Stimulated activated CD8-positive, alpha-beta memory T cell treated with anti-CD3 and anti-CD28 coated beads, Interleukin-4, amount 100 ng/mL, for 48 hours (primary cell): ENCODE measurements at places on chromosomes 12 and 14.

DNA sequence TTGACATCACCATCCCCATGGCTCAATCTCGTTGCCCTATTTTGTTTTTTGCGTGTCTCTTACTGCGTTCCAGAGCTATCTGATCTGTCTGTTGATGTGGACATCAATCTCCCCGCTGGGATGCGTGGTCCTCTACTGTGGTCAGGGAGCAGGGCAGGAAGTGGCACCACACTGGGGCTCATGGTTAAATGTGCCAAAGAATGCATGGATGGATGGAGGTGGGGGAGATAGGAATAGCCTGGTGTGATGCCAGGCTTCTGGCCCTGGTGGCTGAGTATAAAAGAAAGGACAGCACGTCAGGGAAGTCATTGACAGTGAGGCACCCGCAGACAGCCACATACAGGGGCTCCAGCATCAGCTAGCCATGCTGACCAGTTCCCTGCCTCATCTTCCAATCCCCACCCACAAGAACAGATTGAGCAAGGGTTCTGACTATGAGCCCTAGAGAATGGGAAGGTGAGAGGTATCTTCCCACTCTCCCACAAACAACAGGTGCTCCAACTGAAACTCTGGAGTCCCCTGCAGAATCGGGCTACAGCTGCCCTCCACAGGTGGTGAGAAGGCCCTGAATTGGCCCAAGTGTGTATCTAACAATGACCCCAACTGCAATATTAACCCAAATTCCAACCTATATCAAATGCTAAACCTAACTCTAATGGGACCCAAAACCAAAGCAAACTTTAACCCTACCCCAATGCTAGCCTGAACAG lies 2.7 kb upstream of the BEGAIN start:
- DNase-seq: no peak

DNA sequence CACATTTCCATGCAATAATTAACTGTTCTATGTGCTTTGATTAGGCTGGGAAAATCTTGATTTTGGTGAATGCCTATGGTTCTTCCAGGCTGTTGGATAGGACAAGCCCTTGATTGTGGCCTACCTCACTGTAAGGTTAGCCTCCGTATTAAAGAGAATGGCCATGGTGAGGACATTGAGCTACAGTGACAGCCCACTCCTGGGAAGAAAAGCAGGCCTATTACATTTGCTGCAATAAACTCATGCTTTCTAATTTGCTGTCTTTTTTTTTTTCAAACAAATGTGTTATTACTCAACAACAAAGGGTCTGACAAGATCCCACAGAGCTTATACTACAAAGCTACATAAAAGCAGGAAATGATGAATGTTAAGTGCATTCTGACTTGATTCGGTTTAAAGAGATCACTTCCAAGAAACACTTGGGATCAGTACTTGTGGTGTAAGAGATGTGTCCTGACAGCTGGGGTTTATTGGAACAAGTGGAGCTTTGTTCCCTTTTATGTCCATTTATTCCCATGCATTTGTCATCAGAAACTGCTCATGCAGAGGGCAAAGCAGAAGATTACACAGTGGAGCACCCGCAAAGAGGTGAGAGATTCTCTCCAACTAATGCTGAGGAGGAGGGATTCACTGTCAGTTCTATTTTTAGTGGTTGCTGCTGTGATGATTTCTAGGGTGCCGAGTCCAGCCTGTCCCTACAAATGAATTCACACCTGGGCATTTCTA lies 29.1 kb upstream of the KCNK10 start:
- no peak for DNase-seq

- DNase-seq: no peak
These were observed 6.5 kb downstream of the RASAL1 start for GRCh38 chr12:113128802-113129663.

GRCh38 chr14:104557766-104558165 lies 21.8 kb upstream of the C14orf180 start:
- DNase-seq: no peak

GRCh38 chr12:31783996-31784645 lies 55.3 kb upstream of the AMN1 start:
- no peak for DNase-seq

- DNase-seq: no peak
These were observed 298.3 kb downstream of the SSPN start for GRCh38 chr12:26493656-26494055.

- DNase-seq: no peak
These were observed 176.7 kb downstream of the TMEM132D start for GRCh38 chr12:129727100-129727499.

DNA sequence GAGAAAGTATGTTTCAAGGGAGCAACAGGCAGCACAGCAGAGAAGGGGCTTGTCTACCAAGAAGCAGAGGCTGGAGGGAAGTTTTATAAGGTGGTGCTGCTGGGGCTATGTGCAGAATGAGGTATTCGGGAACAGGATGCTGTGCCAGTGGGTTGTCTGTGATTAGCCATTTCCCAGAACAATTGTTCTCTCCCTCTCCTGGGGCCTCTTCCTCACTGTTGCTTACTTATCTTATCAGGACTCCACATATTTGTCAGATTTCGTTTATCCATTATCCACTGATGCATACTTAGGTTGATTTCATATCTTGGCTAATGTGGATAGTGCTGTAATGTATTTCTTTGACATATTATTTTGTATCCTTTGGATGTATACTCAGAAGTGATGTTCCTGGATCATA lies 195.1 kb upstream of the RTL1 start:
- DNase-seq: peak; percentile 2

GRCh38 chr14:59570122-59570521 lies 6.5 kb downstream of the CCDC175 start:
- no peak for DNase-seq

- DNase-seq: no peak
These were observed 21.2 kb upstream of the HSPB8 start for GRCh38 chr12:119157528-119157927.

GRCh38 chr12:85425926-85426325 lies 145.9 kb downstream of the ALX1 start:
- no peak for DNase-seq

DNA sequence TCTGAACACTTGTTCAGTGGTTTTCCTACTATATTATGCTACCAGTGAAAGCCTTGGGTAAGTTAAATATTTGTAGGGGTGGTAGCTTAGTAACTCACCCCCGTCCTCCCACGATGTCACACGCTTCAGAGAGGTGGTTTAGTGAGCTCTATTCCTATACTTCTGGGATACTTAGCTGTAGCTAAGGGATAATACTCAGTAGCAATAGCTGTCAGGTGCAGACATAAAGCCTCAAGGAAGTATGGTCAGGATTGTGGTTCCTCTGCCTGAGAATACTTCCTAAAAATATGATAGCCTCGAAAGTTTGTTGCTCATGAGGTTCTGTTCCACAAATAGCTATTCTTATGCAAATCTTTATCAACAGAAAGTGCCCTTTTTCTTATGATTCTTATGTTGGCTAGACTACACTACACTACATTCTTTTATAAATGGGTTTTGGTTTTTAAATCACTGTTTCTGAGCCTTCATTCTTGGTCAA lies 11.9 kb downstream of the DLST start:
- no peak for DNase-seq

- no peak for DNase-seq
These were observed 5.7 kb upstream of the VDR start for GRCh38 chr12:47910486-47910885.

DNA sequence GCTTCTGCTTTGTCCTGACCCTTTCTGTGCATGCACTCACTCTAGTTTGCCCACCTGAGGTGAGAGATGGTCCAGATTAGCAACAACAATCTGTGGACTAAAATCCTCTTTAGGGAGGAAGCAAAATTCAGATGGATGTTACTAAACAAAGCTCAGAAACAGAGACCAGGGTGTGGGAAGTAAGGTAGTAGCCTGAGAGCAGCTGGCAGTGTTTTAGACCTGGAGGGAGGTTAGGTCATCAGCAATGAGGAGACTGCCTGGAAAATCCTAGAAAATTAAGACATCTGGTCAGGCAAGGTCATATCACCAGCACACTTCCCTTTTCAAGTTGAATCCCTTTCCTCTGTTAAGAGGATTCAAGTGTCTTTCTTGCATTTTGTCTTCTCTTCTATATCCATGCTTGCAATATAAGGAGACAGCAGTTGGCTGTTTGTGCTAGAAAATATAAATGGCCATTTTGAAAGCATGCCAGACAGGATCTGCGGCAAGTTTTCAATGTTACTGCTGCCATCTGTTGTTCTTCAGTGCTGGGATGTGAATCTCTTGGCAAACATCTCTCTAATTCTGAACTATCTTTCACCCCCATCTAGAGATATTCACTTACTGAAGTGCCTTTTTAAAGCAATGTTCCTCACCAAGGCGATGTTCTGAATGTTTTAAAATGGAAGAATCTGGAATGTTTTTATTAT lies 266.4 kb downstream of the NAV3 start:
- no peak for DNase-seq

DNA sequence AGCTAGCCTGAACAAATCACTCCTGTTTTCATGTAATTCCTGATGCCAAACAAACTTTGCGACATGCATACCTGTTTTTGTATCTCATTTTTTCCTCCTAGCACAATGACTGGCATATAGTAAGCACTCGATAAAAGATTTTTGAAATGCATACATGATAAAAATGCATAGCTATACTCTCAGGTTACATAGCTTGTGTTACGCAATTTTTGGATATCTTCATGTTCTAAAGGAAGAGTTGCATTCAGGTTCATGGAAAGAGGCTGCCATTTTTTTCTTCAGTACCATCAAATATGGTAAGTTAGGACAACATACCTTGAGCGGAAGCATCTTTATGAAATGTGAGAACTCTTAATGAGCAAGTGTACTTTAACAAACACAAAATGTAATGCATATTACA lies 284.8 kb upstream of the DIO2 start:
- no peak for DNase-seq

- DNase-seq: peak; percentile 71
These were observed 1.8 kb downstream of the SLC38A1 start for GRCh38 chr12:46266869-46267574.

GRCh38 chr12:109767991-109768900 lies 54.6 kb downstream of the FAM222A start:
- no peak for DNase-seq

- DNase-seq: no peak
These were observed 172.4 kb downstream of the PHETA1 start for GRCh38 chr12:111196532-111196931.

DNA sequence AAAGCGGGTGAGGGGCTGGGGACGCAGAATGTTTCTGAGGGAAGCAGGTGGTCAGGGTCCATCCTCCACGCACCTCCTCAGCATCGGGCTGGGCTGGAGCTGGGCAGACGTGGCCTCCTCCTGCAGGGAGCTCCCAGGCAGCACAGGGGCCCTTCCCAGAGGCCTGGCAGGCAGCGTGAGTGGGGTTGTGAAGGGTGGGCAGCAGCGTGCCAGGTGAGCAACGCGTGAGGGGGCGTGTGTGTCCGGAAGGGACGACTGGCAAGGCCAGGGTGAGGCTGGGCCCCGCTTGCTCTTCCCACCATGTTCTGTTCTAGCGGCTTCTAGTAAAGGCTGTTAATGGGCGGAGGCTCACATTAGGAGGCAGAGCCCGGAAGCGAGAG lies 17.1 kb downstream of the ANKRD9 start:
- no peak for DNase-seq

GRCh38 chr14:95237958-95238340 lies 80.6 kb upstream of the DICER1 start:
- no peak for DNase-seq

- DNase-seq: no peak
These were observed 16.8 kb downstream of the RFC5 start for GRCh38 chr12:118033323-118033722.

GRCh38 chr12:69430942-69431590 lies 39.1 kb upstream of the FRS2 start:
- no peak for DNase-seq

GRCh38 chr12:72057330-72057914 lies 118.8 kb downstream of the TPH2 start:
- DNase-seq: no peak

- peak; percentile 37 for DNase-seq
These were observed 945 bp upstream of the HIP1R start for GRCh38 chr12:122834104-122834920.

DNA sequence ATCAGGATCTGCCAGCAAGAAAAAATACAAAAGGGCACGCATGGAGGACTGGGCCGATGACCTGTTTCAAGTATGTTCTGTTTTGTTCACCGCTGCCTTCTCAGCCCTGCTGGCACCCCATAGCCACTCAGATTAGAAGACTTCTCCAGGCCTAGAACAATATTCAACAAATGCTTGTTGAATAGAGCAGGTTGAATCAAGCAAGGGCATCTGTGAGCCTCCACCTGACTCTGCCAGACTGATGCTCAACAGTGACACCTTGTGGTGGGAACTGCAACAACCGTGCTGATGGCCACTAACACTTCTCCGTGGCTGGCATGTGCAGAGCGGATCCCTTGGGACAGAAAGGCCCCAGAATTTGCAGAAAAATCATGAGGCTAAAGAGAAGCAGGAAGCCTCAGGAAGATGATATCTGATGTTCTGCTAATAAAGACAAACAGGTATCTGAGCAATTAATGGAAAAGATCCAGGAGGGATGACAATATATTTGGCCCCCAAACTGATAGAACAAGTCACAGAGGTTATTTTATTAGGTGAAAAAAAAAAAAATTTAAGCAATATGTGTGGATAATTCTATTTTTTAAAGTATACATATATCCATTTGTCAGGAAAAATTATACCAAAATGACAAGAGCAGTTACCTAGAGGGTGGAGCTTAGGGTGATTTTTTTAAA lies 114.3 kb downstream of the KSR2 start:
- peak; percentile 76 for DNase-seq

- DNase-seq: no peak
These were observed 56.7 kb downstream of the C14orf132 start for GRCh38 chr14:96095581-96096476.

- DNase-seq: no peak
These were observed 6.8 kb downstream of the LRRC74A start for GRCh38 chr14:76833011-76833410.

GRCh38 chr14:103128631-103129300 lies 5.5 kb downstream of the TNFAIP2 start:
- DNase-seq: no peak

DNA sequence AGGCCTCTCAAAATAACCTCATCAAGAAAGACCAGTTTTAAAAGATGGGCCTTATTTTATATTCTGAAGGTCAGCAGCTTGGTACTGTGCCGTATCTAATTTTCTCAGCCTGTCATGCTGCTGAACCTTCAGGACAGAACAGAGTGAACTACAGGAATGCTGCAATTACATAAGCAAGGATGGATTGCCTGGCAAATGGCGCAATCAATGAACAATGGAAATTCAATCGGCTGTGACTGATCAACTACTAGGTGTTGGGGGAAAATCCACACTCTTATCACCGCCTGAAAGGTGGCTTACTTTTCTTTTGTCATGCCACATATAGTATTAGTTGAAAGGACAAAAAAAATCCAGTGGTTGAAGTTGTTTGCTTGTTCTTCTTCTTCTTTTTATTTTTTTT lies 8.5 kb downstream of the ACSS3 start:
- no peak for DNase-seq

- no peak for DNase-seq
These were observed 178.5 kb downstream of the SLC35F4 start for GRCh38 chr14:57687416-57687815.
